ENCODE measurements at places on chromosomes 1 and 21.

DNA sequence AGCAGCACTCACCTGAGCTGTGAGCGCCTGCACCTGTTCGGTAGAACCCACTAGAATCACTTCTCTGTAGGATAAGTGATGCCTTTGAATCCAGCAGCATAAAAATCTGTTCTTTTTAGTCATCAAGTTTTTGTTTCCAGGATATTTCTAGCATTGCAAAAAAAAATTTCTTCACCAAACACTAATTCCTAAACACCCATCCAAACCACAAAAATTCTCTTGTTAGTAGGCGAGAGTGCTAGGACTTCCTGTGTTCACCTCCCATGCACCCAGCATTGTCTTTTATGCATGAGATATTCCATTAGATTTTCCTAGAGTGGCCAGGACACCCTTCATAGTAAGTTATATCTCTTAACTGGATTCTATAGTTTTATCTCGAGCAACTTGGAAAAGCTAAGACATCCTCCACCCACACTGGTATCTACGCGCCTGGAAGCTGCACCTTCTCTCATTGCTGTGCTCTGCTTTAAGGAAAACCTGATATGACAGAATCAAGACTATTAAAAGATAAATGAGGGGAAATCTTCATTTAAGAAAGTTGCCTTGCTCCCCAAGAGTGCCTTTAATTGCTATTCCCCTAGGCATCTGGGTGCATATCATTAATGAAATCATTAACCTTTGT, 12.3 kb downstream of the SERTAD4 start:
- no peak for DNase-seq

DNA sequence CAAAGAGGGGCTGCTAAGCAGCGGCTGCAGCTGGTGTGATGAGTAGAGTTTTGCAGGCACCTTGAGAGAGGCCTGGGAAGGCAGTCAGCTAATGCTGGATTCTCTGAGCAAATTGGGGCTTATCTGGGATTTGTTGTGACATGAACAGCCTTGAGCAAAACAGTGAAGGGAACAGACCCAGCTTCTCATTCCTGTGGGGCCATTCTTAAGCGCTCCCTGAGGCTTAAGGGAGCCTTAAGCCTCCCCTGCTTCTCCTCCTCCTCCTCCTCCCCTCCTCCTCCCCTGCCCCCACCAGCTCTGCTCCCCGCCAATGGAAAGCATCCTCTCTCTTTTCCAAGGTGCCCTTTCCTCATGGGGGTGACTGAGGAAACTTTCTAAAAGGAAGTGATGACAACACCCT, 21.3 kb downstream of the HMGCS2 start:
- no peak for DNase-seq

- no peak for DNase-seq
These were observed 182.9 kb upstream of the CSF3R start for GRCh38 chr1:36665478-36666080.

GRCh38 chr1:211479624-211480023, 12.3 kb downstream of the RD3 start:
- DNase-seq, result no peak

GRCh38 chr1:90133133-90133532, 138.2 kb downstream of the ZNF326 start:
- DNase-seq, result peak; percentile 10

GRCh38 chr1:199041173-199041914, 402.5 kb downstream of the PTPRC start:
- DNase-seq, result peak; percentile 54

DNA sequence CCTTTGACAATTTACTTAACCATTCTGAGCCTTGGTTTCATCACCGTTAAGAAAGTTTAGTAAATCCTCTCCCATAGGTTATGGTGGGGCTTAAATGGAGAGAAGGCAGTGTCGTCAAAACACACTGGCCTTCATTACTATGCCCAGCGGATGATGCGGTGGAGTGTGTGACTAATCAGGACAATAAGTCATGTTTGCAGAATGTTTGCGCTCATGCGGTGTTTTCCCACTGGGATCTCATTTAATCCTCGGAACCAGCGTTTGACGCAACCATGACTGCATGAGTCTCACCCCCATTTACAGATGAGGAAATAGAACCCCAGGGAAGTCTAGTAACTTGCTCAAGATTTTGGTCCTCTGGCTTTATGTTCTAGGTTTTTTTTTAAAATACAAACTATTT, 17.5 kb downstream of the SLC26A9 start:
- no peak for DNase-seq

GRCh38 chr21:34999397-34999941, 49.6 kb downstream of the RUNX1 start:
- no peak for DNase-seq

- DNase-seq, result no peak
These were observed 21.2 kb upstream of the FMO4 start for GRCh38 chr1:171292799-171293198.

GRCh38 chr1:65949230-65949626, 156.5 kb downstream of the PDE4B start:
- DNase-seq, result no peak

Measured in GM20000 (cell line).